Peyer's patch (tissue), 4 donors: ENCODE measurements at places on chromosomes 2 and 18. TPM values are rescaled to one million over a fixed set of nuclear protein-coding genes. Genes with fewer than 3 reads are reported as not detected.

DNA sequence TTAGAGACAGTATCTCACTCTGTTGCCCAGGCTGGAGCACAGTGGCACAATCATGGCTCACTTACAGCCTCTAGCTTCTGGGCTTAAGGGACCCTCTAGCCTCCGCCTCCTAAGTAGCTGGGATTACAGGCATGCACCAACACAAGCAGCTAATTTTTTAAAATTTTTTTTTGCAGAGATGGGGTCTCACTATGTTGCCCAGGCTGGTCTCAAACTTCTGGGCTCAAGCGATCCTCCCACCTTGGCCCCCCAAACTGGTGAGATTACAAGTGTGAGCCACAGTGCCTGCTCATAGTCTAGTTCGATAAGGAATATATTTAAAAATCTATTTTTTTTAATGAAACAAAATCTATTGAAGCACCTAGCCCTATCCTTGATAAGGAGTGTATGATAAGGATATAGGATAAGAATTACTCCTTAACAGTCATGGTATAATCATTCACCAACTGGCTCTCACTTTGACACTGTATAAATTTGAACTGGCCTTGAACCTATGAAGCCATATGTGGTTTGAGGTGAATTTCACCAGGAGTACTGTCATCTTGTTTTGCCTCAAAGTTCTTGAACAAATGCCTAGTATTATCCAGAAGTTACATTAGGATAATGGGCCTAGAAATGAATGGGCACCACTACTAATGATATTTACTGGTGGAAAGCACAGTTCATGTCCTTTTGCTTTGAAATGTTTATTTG lies 71.1 kb downstream of the EXOC6B start:
- DNase-seq: no peak
- no peaks in the 10 kb centered on the region for H3K36me3 ChIP-seq

- H3K36me3 ChIP-seq: no peaks in the 10 kb centered on the region
- DNase-seq: no peak
- H3K4me1 ChIP-seq: no peaks in the 10 kb centered on the region
- H3K27me3 ChIP-seq: no peaks in the 10 kb centered on the region
- no peak overlapping the region for H3K4me3 ChIP-seq
These were observed 26.3 kb downstream of the PLEKHA3 start for GRCh38 chr2:178506524-178506923.

Gene LONRF2
- total RNA-seq: 3.1 TPM

DNA sequence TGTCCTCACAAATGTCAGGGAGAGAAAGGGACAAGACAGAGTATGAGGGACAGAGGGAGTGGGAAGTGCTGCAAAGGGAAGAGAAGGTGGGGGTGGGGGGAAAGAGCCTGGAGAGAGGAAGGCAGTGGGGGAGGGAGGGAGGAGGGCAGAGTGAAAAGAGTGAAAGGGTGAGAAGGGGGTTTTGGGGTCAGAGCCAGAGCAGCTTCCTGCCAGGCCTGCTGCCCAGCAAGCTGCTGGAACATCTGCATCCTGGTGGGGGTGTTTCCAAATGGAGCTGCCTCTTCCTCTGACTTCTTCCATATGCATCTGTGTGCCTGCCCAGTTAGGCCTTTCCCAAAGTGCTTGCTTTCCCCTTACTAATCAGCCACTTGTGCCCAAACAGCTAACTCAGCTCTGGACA lies 94.3 kb upstream of the CELF4 start:
- no peaks in the 10 kb centered on the region for H3K4me1 ChIP-seq
- H3K36me3 ChIP-seq: no peaks in the 10 kb centered on the region
- no peak overlapping the region for H3K27ac ChIP-seq
- no peaks in the 10 kb centered on the region for H3K27me3 ChIP-seq

Gene NOTO
- total RNA-seq: not detected

GRCh38 chr2:68588589-68588988 lies 54.8 kb upstream of the PROKR1 start:
- no peak for DNase-seq
- H3K36me3 ChIP-seq: no peaks in the 10 kb centered on the region
- no peaks in the 10 kb centered on the region for H3K27me3 ChIP-seq
- H3K4me1 ChIP-seq: no peaks in the 10 kb centered on the region

GRCh38 chr2:47950340-47951301 lies 44.3 kb upstream of the FBXO11 start:
- no peaks in the 10 kb centered on the region for H3K4me1 ChIP-seq
- H3K27me3 ChIP-seq: no peaks in the 10 kb centered on the region
- no peak for DNase-seq
- H3K27ac ChIP-seq: no peak overlapping the region
- no peak overlapping the region for H3K4me3 ChIP-seq

DNA sequence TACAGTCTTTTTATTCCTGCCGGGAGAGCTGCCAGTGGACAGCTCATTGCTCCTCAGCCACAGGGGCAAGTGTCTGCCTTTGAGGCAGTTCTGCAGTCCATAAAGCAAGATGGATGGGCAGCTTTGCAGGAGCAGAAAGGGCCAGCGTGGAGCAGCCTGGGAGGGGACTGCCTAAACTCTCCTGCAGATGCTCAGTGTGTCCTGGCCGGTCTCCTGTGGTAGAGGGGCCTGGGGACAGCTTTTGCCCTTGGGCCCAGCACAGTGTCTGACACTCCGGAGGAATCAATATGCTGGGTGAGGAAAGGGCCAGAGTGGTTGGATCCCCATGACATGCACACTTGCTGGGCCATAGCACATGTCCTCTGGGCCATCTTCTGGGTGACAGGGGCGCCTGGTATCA lies 65.7 kb upstream of the DAPL1 start:
- no peaks in the 10 kb centered on the region for H3K4me1 ChIP-seq
- H3K4me3 ChIP-seq: no peak overlapping the region
- H3K27me3 ChIP-seq: no peaks in the 10 kb centered on the region
- H3K36me3 ChIP-seq: no peaks in the 10 kb centered on the region
- DNase-seq: no peak

DNA sequence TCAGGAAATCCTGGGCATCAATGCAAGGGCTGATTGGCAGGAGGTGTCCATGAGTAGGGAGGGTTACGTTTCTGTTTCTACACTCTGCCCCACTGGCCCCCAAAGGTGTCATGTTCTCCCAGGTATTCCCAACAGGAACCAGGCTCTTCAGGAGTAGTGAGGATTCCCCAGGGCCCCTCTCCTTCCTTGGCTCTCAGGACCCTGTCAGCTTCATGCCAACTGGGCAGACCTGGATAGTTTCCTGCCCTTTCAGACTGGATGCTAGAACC lies 480.6 kb upstream of the HS6ST1 start:
- no peak overlapping the region for H3K4me3 ChIP-seq
- H3K4me1 ChIP-seq: no peaks in the 10 kb centered on the region
- no peak for DNase-seq
- H3K36me3 ChIP-seq: no peaks in the 10 kb centered on the region
- no peaks in the 10 kb centered on the region for H3K27me3 ChIP-seq

Gene STRADB
- total RNA-seq: 95.8 TPM

- no peaks in the 10 kb centered on the region for H3K4me1 ChIP-seq
- no peaks in the 10 kb centered on the region for H3K36me3 ChIP-seq
- no peak for DNase-seq
- H3K4me3 ChIP-seq: no peak overlapping the region
These were observed 585.0 kb upstream of the HS6ST1 start for GRCh38 chr2:128903637-128904036.

Gene DPY30
- total RNA-seq: 45.4 TPM

GRCh38 chr18:8750954-8751415 lies 45.6 kb downstream of the MTCL1 start:
- no peaks in the 10 kb centered on the region for H3K27me3 ChIP-seq
- H3K4me3 ChIP-seq: no peak overlapping the region
- H3K27ac ChIP-seq: peak overlapping the region; percentile 35
- DNase-seq: no peak
- H3K36me3 ChIP-seq: no peaks in the 10 kb centered on the region

- no peaks in the 10 kb centered on the region for H3K36me3 ChIP-seq
- no peaks in the 10 kb centered on the region for H3K27me3 ChIP-seq
- no peak for DNase-seq
- no peak overlapping the region for H3K27ac ChIP-seq
These were observed 1781.3 kb upstream of the CELF4 start for GRCh38 chr18:39346916-39347315.

DNA sequence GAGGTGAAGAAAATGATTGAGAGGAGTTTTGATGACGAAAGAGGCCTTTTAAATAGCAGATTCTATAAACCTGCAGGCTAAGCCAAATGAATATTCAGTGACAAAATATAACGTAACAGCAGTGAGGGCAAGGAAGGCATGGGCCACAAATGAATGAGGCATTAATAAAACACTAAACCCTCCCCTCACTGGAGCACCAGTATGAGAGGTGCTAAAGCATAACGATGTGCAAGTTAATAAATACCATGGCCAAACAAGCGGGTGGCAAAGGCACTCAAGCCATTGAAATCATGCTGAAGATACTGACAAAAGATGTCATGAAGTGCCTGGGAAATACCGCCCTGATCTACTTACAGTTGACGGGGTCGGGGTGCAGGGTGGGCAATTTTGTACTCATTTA lies 30.2 kb upstream of the LONRF2 start:
- DNase-seq: no peak
- H3K4me1 ChIP-seq: no peaks in the 10 kb centered on the region
- no peaks in the 10 kb centered on the region for H3K36me3 ChIP-seq
- no peak overlapping the region for H3K27ac ChIP-seq
- H3K27me3 ChIP-seq: no peaks in the 10 kb centered on the region

- no peaks in the 10 kb centered on the region for H3K4me1 ChIP-seq
- no peaks in the 10 kb centered on the region for H3K36me3 ChIP-seq
- DNase-seq: no peak
- H3K4me3 ChIP-seq: no peak overlapping the region
- no peaks in the 10 kb centered on the region for H3K27me3 ChIP-seq
- no peak overlapping the region for H3K27ac ChIP-seq
These were observed 94.5 kb downstream of the PLEKHA3 start for GRCh38 chr2:178574789-178575188.

Gene TCF7L1
- total RNA-seq: 0.94 TPM

- H3K27me3 ChIP-seq: peaks cover 7% of the 10 kb centered on the region
- no peak overlapping the region for H3K4me3 ChIP-seq
- DNase-seq: no peak
- H3K4me1 ChIP-seq: no peaks in the 10 kb centered on the region
- no peak overlapping the region for H3K27ac ChIP-seq
- H3K36me3 ChIP-seq: no peaks in the 10 kb centered on the region
These were observed 151.8 kb downstream of the ANKRD30BL start for GRCh38 chr2:132009874-132010521.

DNA sequence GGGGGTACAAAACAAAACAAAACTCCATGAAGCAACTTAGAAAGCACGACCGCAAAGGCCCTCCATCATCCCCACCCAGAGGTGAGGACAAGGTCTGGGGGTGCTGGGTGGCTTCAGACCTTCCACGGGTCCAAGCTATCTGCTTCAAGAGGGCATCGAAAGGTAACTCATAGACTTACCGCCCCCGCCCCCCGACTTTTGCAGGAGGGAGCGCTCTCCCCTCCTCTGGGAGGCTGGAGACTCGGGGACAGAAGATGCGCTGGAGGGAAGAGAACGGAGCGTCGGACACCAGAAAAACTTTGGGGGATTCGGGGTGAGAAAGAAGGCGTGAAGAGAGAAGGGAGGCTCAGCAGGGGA lies 300 bp upstream of the STON1 start:
- H3K4me3 ChIP-seq: peak overlapping the region; percentile 76
- no peaks in the 10 kb centered on the region for H3K27me3 ChIP-seq
- peak overlapping the region; percentile 54 for H3K27ac ChIP-seq
- H3K4me1 ChIP-seq: peaks cover 12% of the 10 kb centered on the region
- H3K36me3 ChIP-seq: no peaks in the 10 kb centered on the region

Gene ERCC3
- 293 TPM for total RNA-seq

GRCh38 chr2:56531668-56532420 lies 348.1 kb downstream of the CCDC85A start:
- DNase-seq: no peak
- H3K27me3 ChIP-seq: no peaks in the 10 kb centered on the region
- no peaks in the 10 kb centered on the region for H3K4me1 ChIP-seq
- no peaks in the 10 kb centered on the region for H3K36me3 ChIP-seq

GRCh38 chr18:13524054-13524453 lies 202.3 kb downstream of the FAM210A start:
- no peaks in the 10 kb centered on the region for H3K36me3 ChIP-seq
- H3K4me1 ChIP-seq: no peaks in the 10 kb centered on the region
- no peak overlapping the region for H3K4me3 ChIP-seq
- DNase-seq: no peak
- no peaks in the 10 kb centered on the region for H3K27me3 ChIP-seq

- no peak for DNase-seq
- no peaks in the 10 kb centered on the region for H3K27me3 ChIP-seq
- no peak overlapping the region for H3K27ac ChIP-seq
- H3K36me3 ChIP-seq: no peaks in the 10 kb centered on the region
- no peaks in the 10 kb centered on the region for H3K4me1 ChIP-seq
- no peak overlapping the region for H3K4me3 ChIP-seq
These were observed 48.4 kb downstream of the MAP2 start for GRCh38 chr2:209472112-209472832.

DNA sequence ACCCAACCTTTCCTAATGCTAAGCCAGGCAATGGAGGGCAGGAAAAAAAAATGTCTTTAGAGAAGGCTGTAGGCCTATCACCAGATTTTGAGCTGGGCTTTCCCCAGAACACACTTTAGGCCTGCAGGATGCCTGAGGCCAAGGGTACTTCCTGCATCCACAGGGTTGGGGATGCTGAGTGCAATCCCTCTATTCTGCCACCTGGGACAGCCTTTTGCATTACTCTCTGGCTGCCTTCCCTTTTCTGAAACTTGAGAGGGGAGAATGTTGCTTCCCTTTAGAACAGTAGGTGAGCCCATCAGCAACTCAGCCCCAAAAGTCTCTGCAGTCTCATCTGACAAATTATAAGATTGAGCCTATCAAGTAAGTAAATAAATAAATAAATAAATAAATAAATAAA lies 195.2 kb downstream of the SLC8A1 start:
- no peaks in the 10 kb centered on the region for H3K27me3 ChIP-seq
- H3K36me3 ChIP-seq: no peaks in the 10 kb centered on the region
- H3K4me3 ChIP-seq: no peak overlapping the region
- DNase-seq: no peak
- no peaks in the 10 kb centered on the region for H3K4me1 ChIP-seq

Gene DNAH7
- 2.3 TPM for total RNA-seq

Gene FSHR
- total RNA-seq: not detected

GRCh38 chr2:188430705-188431104 lies 139.0 kb downstream of the GULP1 start:
- no peaks in the 10 kb centered on the region for H3K36me3 ChIP-seq
- no peak overlapping the region for H3K4me3 ChIP-seq
- no peaks in the 10 kb centered on the region for H3K27me3 ChIP-seq
- H3K27ac ChIP-seq: no peak overlapping the region
- no peaks in the 10 kb centered on the region for H3K4me1 ChIP-seq

- DNase-seq: peak; percentile 37
- no peak overlapping the region for H3K4me3 ChIP-seq
- no peak overlapping the region for H3K27ac ChIP-seq
- H3K36me3 ChIP-seq: no peaks in the 10 kb centered on the region
- peaks cover 88% of the 10 kb centered on the region for H3K27me3 ChIP-seq
These were observed 3.3 kb upstream of the HOXD11 start for GRCh38 chr2:176103742-176104315.

- no peak overlapping the region for H3K27ac ChIP-seq
- no peaks in the 10 kb centered on the region for H3K36me3 ChIP-seq
- H3K4me1 ChIP-seq: no peaks in the 10 kb centered on the region
- no peak overlapping the region for H3K4me3 ChIP-seq
These were observed 192.9 kb downstream of the NCK2 start for GRCh38 chr2:105937498-105938097.

Gene VWC2L
- total RNA-seq: not detected
